ENCODE measurements at places on chromosomes 4 and X.

DNA sequence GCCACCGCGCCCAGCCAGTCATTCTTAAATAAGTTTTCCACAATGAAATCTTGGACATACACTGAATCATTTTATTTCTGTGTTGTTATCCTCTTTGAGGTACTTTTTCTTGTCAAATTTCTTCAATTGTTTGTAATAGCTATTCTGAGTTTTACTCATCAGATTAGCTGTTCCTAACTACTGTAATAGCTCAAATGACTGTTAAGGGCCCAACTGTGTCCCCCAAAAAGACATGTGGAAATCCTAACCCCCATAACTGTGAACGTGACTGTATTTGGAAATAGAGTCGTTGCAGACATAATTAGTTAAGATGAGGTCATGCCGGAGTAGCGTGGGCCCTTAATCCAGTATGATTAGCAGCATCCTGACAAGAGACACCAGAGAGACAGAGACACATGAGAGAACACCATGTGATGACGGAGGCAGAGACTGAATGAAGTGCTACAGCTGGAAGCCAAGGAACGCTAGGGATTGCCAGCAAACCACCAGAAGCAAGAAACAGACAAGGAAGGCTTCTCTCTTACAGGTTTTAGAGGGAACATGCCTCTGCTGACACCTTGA lies 22.9 kb downstream of the ACOT9 start:
- no peak for DNase-seq

DNA sequence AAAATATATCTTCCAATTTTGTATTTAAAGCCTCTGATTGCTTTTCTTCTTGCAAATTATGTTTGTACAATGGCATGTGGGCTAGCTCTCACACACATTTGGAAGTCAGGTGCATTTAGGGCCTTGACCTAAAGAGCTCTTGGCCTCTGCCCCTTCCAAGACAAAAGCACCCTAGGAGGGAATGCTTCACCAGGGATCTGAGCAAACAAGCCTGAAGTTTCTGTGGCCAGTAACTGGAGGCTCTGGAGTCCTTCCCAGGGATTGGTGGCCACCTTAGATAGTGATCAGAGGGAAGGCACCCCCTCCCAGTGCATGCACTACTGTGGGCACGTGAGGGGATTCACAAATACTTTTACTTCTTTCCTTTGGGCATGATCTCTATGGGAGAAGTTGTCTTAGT lies 60.3 kb upstream of the DIPK2B start:
- no peak for DNase-seq

DNA sequence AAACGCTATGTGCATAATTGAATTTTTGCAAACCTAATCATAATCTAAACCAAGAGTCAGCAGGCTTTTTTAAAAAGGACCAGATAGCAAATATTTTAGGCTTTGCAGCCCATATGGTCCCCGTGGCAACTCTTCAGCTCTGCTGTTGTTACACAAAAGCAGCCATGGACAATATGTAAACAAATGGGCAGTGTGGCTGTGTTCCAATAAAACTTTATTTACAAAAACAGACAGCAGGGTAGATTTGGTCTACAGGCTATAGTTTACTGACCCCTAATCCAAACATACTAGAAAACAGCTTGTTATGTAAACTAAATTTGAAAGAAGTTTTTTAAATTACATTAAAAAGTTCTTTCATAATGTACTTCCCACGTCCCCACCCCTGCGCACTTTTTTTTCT lies 53.1 kb downstream of the FUNDC1 start:
- no peak for DNase-seq

DNA sequence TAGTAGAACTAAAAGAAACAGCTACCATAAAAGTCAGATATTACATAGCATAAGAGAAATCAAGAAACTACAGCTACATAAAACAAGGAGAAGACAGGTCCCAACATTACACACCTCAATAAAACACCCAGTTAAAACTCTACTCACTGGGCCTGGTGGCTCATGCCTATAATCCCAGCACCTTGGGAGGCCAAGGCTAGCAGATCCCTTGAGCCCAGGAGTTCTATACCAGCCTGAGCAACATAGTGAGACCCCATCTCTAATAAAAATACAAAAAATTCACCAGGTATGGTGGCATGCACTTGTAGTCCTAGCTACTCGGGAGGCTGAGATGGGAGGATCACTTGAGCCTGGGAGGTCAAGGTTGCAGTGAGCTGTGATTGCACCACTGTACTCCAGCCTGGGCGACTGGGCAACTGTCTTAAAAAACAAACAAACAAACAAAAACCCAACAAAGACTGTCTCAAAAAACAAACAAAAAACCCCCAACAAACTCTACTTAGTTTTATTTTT lies 15.2 kb upstream of the TXLNG start:
- DNase-seq, result no peak

- DNase-seq, result no peak
Observed at GRCh38 chr4:38313175-38313574, 350.8 kb upstream of the KLF3 start.

All from stimulated activated CD8-positive, alpha-beta memory T cell treated with anti-CD3 and anti-CD28 coated beads, Interleukin-4, amount 100 ng/mL, for 1 hour (primary cell).